ENCODE measurements at places on chromosomes 16 and 17. TPM values are rescaled to one million over a fixed set of nuclear protein-coding genes. Genes with fewer than 3 reads are reported as not detected.

Gene OR3A3
- polyA plus RNA-seq: not detected

Gene PYY
- not detected for polyA plus RNA-seq

Gene TBC1D24
- 23.9 TPM for polyA plus RNA-seq

Gene CDRT15L2
- polyA plus RNA-seq: not detected

Gene UNK
- 12.0 TPM for polyA plus RNA-seq

Gene TSPAN10
- 1.9 TPM for polyA plus RNA-seq

Gene CA7
- not detected for polyA plus RNA-seq

Gene CACNG5
- polyA plus RNA-seq: not detected

Gene DLX3
- polyA plus RNA-seq: 0.47 TPM

Gene PDIA2
- not detected for polyA plus RNA-seq

- no peak for DNase-seq
Observed at GRCh38 chr16:14427371-14427948, 202.6 kb downstream of the PARN start.

- peak; percentile 93 for DNase-seq
Observed at GRCh38 chr16:15041271-15042004, 14.4 kb downstream of the NTAN1 start.

DNA sequence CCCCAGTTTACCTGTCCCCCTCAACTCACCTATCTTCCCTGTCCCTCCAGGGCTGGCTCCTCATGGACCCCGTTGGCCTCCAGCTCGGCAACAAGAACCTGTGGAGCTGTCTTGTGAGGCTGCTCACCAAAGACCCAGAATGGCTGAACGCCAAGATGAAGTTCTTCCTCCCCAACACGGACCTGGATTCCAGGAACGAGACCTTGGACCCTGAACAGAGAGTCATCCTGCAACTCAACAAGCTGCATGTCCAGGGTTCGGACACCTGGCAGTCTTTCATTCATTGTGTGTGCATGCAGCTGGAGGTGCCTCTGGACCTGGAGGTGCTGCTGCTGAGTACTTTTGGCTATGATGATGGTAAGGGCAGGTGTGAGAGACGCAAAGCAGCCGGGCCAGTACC is 31.3 kb downstream of the NLRC5 start:
- DNase-seq: no peak

GRCh38 chr16:57785385-57785784 is 16.9 kb downstream of the KIFC3 start:
- DNase-seq: no peak

- DNase-seq: no peak
Observed at GRCh38 chr17:76687298-76688164, 23.2 kb downstream of the MXRA7 start.

DNA sequence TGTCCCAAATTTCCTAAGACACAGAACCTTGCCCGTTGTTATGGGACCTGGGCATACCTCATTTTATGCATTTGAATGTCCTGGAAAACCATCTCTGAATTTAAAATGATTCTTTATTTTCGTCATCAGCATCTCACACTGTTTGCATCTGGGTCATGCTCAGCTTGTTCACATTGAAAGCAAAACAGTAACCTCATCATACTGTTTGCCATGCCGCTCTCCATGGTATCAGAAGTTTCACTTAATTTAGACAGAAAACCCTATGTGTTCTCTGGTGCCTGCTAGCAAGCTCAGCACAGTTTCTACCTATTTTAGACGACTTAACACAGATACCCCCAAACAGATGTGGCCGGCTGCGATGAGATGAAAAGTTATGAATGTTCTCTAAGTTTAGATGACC is 292.1 kb downstream of the SNX29 start:
- DNase-seq: no peak

DNA sequence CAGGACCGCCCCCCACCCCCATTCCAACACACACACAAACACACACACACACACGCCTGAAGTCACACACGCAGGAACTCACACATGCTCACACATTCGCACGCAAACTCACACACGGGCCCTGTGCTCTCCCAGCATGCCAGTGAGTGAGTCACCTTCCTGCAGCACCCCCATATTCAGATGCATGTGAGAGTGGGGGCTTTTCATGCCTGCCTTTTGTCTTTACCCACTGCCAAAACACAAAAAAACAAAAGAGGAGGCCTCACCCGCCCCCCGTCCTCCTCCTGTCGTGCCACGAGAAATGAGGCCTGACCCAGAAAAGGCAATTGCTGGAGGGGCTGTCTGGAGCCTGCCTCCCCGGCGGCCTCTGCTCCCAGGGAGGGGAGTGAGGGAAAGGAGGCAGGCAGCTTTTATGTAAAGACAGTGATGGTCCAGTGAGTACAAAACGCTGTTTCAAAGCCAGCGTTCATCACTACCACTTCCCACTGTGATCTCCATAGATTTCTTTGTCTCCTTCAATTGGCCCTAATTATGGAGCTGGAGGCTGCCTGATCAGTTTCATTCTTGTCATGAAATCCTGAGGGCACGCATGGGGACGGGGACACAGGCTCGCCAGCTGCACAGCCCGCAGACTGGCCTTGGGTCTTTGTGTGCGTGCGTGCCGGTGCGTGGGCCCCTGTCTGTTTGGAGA is 29.5 kb upstream of the GSE1 start:
- DNase-seq: no peak

- DNase-seq: no peak
Observed at GRCh38 chr17:21089933-21090901, 36.5 kb upstream of the DHRS7B start.

DNA sequence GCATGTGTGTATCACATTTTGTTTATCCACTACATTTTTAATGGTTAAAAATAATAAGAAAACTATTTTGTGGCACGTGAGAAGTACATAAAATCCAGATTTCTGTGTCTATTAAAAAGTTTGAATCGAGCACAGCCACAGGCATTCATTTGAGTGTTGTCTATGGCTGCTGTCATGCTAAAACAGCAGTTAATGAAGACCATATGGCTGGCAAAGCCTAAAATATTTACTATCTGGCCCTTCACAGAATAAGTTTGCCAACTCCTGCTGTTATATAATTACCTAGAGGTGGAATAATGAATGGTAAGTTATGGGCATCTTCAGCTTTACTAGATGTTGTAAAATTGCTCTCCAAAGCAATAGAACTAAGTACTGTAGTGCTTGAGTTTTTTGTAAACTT is 30.5 kb downstream of the TMEM98 start:
- no peak for DNase-seq

- peak; percentile 64 for DNase-seq
Observed at GRCh38 chr16:84993926-84994325, 17.4 kb downstream of the ZDHHC7 start.

DNA sequence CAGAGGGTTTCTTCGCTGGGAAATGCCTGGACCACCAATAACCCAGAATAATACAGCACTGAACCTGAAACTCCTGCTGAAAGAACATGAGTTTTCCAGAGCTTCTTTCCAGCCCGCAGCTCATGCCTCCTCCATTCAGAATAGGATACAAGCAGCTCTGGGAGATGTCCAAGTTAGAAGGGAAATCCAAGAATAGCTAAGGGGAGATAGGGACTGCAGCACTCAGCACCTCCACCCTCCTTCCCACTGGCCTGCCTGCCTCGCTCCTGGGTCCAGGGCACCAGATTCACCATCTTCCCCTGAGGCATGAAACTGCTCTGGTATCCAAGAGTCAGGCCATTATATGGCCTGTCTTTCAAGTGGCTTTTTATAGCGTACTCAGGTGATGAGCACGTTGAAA is 4.1 kb downstream of the KRT31 start:
- DNase-seq: no peak

DNA sequence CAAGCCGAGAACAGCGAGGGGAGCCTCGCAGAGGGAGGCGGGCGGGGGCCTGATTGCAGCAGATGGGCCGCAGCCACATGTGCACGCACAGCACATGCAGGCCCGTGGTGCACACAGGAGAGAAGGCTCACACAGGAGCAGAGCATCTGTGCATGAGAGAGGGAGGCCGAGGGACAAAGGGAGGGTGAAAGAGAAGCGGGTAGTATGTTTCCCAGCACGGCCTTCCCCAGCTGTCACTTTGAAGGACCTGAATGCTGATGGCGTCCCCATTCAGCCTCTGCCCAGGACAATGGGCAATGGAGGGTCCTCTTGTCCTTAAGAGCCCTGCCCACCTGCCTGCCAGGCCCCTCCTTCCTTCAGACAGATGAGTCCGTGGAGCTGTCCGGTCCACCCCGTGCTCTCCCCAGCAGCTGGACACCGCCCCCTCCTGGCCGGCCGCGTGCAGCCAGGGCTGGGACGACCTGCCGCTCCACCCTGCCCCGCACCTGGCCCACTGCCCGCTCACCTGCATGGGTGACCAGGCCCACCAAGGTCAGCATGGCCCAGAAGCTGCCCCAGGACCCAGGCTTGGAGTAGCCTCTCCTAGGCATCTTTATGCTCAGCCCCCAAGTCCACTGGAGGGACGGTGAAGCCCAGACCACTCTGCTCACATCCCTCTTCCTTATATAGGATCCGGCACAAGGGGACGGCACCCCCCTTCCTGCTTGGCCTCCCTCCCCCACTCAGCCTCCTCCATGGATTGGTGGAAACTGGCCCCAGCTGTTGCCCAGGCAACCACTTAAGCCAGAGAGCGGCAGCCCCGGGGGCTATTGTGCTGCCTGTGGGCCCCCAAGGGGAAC is at the start of gene BTBD17:
TSS of gene BTBD17 (minus strand) at position 639 of the 839 bp plus-strand sequence. CDS start at position 590, 49 bp downstream.
- DNase-seq: peak; percentile 74

DNA sequence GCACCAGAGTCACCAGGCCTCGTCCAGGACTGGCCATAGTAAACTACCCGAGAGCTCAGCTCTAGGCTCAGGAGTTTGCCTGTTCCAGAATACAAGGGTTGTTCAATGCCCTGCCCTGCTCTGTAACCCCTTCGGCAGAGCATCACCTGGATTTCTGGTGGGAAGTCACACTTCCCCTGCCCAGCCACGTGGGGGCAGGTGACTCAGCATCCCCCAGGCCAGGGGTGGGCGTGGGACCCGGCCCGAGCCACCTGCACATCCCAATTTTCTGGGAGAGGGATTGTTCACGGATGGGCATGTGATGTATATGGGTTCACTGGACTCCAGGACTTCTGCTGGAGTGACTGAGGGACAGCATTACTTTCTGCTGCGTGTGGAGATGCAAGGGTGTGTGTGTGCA is 25.8 kb downstream of the COX4I1 start:
- DNase-seq: peak; percentile 26

- peak; percentile 60 for DNase-seq
Observed at GRCh38 chr17:73091770-73092522, 542 bp downstream of the SLC39A11 start.

DNA sequence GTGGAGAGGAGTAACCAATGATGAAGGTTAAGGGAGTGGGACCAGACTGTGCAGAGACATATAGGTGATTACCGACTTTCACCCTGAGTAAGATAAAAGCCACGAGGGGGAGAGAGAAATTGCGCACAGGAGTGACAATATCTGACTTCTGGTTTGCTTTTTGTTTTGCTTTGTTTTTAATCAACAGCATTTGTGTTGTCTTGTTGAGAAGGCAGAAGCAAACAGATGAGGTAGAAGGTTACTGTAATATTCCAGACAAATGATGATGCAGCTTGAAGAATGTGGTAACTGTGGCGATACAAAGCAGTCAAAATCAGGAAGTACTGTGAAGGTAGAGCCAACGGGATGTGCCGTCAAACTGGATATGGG is 7.5 kb downstream of the PELP1 start:
- no peak for DNase-seq

- DNase-seq: no peak
Observed at GRCh38 chr17:39318636-39319035, 82.8 kb downstream of the FBXL20 start.

DNA sequence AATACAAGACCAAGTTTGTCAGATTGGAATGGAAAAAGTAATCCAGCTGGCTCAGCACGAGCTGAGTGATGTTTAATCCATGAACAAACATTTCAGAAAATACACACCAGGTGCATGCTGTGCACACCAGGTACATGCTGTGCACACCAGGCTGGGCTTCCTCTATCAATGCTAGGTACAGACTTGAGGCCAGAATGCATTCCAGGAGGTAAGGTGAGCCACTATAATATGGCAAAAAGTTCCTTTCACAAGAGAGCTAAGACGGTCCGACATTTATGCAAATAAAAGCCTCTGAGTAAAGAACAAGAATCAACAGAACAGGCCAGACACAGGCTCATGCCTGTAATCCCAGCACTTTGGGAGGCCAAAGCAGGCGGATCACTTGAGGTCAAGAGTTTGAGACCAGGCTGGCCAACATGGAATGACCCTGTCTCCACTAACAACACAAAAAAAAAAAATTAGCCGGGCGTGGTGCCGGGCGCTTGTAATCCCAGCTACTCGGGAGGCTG is 128.2 kb downstream of the ZNF778 start:
- no peak for DNase-seq

DNA sequence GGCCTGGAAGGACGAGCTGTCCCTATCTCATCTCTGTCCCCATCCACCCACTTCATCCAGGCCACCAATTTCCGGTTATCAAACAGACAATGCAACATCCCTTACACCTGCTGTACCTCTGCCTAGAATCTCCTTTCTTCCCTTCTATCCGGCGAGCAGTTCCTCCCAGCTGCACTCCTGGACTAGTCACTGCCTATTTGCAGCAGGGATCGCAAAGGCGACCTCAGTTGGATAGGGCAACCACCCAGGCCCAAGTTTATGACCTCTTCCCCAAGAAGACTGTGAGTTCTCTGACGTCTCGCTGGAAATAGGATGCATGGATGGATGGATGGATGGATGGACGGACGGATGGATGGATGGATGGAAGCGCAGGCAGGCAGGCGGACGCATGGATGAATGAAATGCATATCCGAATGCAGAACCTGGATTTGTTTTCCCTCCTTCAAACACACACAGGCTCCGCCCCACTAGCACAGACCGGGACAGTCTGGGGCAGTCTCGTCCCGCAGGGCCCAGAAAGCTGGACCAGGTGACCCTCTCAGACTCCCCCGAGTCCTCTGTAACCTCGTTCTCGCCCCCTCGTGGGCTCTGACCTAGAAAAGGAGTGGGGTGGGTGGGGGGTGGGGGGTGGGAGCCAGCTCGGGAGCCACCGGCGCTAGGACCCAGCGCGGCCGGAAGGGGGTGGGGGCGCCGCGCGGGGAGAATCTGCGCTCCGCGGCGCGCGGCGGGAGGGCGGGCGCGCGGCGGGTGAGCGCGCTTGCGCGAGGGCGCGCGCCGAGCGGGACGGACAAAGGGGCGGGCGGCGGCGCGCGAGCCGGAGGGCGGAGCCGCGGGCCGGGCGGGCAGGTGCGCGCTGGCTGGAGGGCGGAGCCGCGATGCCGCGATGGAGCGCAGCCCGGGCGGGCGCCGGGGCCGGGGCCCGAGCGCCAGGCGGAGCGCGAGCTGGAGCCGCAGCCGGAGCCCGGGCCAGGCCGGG is at the start of gene SBK1:
TSS of gene SBK1 (plus strand) at position 875 of the 976 bp plus-strand sequence. CDS start 24,867 bp downstream, outside the sequence.
- DNase-seq: peak; percentile 91

DNA sequence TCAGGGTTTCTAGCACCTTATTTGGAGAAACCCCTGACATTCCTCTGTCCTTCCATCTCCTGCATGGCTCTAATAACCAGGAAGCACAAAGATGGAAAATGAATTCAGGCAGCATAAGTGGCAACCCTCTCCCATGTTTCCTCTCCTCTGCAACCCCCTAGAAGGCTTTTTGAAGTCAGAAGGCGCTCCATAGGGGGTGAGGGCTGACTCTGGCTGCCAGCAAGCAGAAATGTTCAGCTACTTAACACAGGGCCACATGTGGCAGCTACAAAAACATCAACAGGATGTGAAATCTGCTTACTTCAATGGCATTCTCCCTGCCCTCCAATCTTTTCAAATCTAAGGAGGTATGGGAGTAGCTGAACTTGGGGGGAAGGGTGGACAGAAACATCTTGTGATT is 55.2 kb upstream of the IRX5 start:
- no peak for DNase-seq

- no peak for DNase-seq
Observed at GRCh38 chr16:49382916-49383315, 9.3 kb downstream of the C16orf78 start.

Data from kidney (tissue), 22 donors.